ENCODE measurements at places on chromosomes 3 and 15.

GRCh38 chr3:22257252-22257651 lies 506.2 kb upstream of the ZNF385D start:
- DNase-seq, result no peak

- DNase-seq, result no peak
Observed at GRCh38 chr3:12986986-12987385, 86.2 kb downstream of the IQSEC1 start.

DNA sequence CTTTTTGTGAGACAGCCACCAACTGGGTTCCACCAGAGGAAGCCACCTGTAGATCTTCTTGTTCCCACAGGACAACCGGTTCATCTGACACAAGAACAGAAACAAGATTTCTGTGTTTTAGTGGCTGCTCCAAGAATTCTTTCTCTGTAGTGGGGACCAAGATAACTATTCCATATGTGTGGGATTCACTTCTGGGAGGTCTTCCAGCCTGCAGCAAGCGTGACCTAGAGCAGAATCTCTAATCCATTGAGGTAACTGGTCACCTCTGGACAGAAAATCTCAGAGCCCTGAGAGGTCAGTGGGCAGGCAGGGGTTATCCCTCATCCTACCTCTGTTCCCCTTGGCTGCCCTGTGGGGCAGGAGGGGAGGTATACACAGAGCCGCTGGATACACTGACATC lies 311.3 kb downstream of the NTRK3 start:
- no peak for DNase-seq

GRCh38 chr3:17054982-17055343 lies 170.2 kb downstream of the PLCL2 start:
- no peak for DNase-seq

DNA sequence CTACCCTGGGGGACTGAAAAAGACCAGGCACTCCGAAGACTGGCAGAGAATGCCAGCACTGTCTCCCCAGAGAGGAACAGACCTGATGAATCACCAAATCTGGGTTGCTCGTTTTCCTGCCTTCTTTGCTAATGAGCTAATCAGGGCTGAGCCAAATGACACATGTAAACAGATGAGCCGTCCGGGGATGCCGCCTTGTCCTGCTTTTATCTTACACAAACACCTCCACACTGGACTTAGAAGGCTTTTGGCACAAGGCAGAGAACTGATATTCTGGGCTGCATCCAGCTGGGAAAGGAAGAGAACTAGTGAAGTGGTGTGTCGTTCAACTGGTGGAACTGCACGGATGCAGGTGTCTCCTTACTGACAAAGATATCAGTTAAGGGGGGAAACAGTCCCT lies 88.1 kb downstream of the MECOM start:
- DNase-seq, result no peak

GRCh38 chr15:83919319-83919830 lies 265.5 kb downstream of the ADAMTSL3 start:
- no peak for DNase-seq

DNA sequence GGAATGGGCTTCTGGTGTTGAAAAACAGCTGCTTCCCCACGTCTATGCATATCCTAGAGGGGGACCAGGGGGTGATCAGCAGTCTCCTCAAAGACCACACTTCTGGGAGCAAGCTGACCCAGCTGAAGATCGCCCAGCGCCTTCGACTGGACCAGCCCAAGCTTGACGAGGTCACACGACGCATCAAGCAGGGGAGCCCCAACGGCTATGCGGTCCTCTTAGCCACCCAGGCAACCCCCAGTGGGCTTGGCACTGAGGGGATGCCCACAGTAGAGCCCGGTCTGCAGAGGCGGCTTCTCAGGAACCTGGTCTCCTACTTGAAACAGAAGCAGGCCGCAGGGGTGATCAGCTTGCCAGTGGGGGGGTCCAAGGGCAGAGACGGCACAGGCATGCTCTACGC lies 2.5 kb downstream of the RBM15B start:
- no peak for DNase-seq

DNA sequence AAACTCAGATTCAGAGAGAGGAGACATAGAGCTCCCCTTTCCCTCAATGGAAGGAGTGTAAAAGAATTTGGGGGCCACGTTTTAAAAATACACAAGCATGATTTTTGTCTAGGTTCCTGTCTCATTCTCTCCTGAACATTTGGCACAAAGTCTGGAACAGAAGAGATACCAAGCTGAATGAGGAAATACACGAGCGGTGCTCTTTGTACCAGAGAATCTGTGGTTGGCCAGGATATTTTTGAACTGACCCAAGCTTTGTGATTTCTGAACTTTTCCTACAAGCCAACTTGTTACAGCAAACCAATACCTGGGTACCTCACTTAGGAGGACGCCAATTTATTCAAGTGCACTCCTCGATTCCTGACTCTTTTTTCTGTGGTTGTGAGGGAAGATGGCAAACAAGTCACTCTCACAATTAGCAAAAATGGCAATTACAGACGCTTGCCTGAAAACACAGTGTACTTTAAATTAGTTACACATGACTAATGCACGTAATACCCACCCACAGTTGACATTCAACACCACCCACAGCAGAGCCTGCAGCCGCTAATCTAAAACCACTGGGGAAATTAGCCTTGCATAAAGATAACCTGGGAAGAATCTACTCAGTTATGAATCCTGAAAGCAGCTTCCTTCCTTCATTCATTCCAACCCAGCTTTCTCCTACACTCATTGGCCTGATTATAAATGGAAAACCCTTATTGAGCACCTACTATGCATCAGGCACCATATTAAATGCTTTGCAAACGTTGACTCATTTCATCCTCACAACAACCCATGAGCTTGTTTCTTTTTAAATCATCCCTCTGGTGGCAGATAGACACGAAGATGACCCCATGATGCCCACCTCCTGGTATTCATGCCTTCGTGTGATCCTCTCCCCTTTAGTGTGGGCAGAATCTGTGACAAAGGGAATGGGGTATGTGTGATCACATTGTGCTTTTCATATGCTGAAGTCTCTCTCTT lies 293.5 kb downstream of the KBTBD8 start:
- DNase-seq, result peak; percentile 0

- no peak for DNase-seq
Observed at GRCh38 chr3:7280318-7280717, 419.4 kb downstream of the GRM7 start.

- DNase-seq, result peak; percentile 75
Observed at GRCh38 chr3:177333533-177334520, 136.5 kb upstream of the TBL1XR1 start.

DNA sequence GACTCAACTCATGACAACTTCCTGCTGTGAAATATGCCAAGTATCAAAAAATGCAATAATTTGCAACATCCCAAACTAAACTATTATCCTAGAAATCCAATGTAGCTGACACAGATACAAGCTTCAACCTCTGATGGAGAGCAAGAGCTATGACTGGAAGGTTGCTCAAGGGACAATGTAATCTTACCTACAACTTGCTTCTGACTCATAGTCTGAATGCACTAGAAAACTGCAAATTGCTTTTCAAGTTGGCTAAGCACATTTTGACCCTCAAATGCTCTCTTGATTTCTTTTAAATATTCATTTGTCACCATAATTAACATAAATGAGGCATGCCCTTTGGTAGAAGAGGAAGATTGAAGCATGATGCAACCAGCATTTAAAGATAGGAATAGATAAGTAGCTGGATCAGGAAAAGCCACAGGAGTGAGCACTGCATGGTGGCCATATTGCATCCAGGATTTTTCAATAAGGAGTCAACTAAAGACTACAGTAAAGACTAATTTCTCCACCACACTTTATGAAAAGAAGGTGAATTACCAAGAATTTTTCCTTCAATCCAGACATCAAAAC lies 630.8 kb upstream of the GBE1 start:
- no peak for DNase-seq

- DNase-seq, result no peak
Observed at GRCh38 chr3:3101660-3102458, 8.3 kb downstream of the IL5RA start.

DNA sequence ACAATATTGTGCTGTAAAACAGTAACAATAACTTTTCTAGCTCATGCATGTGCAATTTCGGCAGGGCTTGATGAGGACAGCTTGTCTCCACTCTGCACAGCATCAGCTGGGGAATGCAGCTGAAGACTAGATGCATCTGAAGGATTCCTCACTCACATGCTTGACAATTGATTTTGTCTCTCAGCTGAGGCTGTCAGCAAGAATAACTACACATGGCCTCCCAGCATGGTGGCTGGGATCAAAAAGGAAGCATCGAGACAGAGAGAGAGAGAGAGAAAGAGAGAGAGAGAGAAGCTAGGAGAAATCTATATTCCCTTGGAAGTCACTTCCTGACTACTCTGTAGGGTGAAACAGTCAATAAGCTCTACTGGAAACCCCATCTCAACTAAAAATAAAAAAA lies 487.1 kb downstream of the PLOD2 start:
- no peak for DNase-seq

GRCh38 chr15:75178171-75178937 lies 23.3 kb upstream of the C15orf39 start:
- no peak for DNase-seq

- DNase-seq, result no peak
Observed at GRCh38 chr3:176439729-176440128, 757.6 kb downstream of the TBL1XR1 start.

- no peak for DNase-seq
Observed at GRCh38 chr3:191236646-191237045, 37.6 kb downstream of the OSTN start.

- DNase-seq, result no peak
Observed at GRCh38 chr3:97872525-97873042, 50.8 kb downstream of the CRYBG3 start.

GRCh38 chr15:101501703-101502373 lies 12.3 kb upstream of the PCSK6 start:
- peak; percentile 38 for DNase-seq

DNA sequence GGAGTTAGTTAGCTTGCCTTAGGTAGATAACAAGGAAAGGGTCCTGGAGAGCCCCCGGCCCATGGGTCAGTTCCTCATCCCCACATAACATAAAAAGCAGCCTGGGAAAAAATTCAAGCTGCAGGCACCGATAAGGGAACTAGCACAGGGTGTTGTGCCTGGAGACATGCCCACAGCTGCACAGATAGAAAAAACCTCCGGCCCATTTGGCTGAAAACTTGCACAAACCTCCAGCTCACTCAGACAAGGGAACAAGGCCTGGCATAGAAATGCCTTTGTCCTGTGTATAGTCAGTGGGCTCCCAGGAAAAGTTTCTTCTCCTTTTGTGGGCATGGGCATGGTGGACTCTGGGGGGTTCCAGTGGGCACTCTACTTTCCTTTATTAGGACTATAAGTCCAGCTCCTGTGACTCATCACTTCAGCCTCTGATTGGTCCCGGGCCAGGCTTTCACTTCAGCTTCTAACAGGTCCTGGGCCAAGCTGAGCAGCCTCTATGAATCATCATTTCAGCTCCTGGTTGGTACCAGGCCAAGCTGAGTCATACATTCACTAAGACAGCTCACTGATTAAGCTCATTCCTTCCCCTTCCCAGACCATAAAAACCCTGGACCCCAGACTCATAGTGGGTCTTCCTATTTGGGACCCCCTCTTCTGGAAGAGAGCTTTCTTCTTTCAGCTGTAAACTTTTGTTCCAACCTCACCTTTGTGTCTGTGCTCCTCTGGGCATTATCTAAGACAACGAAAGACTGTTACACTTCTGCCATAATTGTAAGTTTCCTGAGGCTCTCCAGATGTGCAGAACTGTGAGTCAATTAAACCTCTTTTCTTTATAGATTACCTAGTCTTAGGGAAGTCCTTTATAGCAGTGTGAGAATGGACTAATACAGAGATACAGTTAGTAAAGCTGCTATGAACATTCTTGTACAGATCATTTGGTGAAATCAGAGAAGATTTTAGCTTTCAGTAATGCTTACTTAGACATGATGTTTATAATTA lies 348.0 kb upstream of the DPPA4 start:
- no peak for DNase-seq

GRCh38 chr3:94036909-94037507 lies 8.6 kb upstream of the STX19 start:
- peak; percentile 16 for DNase-seq

DNA sequence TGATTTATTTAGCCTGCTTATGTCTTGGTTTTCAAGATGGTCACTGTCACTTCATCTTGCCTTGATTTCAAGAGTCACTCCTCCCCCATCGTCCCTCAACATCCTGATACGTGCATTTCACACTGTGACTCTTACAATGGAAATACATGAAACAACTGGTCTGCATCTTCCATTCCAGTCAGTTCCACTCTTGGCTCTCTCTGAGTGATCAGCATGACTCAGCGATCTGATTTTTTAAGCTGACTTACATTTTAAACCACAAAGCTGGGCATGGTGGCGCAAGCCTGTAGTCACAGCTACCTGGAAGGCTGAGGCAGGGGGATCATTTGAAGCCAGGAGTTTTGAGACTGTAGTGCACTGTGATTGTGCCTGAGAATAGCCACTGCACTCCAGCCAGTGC lies 271.2 kb upstream of the ROPN1 start:
- DNase-seq, result peak; percentile 17

DNA sequence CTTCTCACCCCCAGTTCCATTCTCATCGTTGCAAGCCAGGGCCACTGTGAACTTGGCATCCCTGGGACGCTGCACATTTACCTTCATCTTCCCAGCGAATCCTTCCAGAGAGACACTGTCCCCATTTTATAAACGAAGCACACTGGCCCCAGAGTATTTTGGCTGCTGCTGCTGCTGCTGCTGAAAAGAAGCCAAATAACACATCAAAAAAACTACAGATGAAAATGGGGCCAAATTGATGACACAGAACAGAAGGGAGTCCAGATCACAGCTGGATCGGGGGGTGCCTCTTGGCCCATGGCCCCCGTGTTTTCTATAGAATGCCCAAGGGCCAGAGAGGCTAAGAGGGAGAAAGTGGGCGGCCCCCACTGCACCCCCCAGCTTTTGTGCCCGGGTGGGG lies 221.0 kb upstream of the IGF1R start:
- no peak for DNase-seq

- no peak for DNase-seq
Observed at GRCh38 chr3:44886561-44886960, 12.2 kb downstream of the TGM4 start.

GRCh38 chr15:30933293-30933692 lies 29.6 kb downstream of the FAN1 start:
- no peak for DNase-seq

DNA sequence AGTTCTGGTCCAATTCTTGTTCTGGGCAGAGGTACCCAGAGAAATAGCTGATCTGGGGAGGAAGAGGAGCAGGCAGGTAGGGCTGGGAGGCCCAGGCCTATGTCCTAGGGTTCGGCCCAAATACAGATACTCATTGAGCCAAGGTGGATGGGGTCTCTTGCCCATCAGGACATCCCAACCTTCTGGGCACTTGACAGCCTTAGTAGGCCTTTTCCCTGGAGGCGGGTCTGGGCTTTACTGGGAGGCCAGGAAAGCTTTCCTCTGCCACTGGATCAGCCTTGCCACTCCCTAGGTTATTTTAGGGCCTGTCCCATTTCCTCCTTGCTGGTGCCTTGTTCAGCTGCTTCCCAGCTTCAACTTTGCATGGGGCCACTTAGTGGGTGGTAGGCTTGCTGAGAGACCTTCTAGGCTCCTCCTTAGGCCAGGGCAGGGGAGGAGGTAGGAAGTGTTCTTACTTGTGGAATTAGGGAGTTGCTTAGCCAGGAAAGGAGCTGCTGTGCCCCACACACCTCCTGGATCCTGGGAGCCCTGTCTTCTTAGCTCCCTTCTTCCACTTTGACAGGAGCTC lies 9.7 kb downstream of the TEX264 start:
- no peak for DNase-seq

GRCh38 chr3:172044833-172045585 lies 5.6 kb downstream of the FNDC3B start:
- no peak for DNase-seq
